ENCODE measurements at places on chromosomes 11 and 22.

DNA sequence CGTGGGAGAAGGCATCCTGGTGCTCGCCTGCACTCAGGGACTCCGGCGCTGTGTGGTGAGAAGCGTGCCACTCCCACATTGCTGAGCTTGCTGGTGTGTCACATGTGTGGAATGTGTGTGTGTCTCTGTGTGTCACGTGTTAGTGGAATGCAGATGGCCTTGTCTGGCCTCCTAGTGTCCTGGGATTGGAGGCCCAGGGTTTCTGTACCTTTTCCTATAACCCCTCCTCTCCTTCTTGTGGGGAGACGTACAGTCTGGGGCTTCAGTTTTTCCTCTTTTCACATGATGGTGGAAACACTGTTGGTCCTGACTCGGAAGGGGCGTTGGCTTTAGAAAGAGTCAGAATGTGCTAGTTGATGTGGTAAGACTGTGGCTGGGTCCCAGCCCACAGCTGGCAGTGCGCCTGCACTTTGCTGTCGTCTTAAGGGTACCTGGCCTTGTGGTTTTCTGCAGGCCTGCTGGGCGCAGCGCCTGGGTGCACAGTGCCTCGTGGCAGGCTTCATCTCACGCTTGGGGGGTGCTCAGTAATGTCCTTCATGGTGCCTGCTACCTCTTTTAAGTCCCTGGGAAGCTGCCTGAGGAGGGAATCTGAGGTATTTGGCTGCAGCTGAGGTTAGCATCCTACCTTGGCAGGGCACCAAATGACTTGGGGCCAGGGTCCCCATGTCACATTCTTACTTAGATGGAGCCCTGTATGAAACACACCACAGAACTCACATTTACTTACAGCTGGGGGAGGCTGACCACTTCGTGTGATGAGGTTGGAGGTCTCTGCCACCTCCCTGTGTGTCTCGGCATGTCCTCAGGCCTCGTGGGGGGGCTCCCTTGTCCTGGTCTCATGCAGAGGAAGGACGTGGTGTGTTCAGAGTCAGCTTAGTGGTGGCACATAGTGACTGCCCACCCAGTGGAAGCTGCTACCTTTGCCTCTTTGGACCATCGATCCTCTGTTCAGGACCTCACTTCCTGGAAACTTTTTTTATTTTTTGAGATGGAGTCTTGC lies 61.9 kb downstream of the MED15 start:
- peak; percentile 67 for DNase-seq

DNA sequence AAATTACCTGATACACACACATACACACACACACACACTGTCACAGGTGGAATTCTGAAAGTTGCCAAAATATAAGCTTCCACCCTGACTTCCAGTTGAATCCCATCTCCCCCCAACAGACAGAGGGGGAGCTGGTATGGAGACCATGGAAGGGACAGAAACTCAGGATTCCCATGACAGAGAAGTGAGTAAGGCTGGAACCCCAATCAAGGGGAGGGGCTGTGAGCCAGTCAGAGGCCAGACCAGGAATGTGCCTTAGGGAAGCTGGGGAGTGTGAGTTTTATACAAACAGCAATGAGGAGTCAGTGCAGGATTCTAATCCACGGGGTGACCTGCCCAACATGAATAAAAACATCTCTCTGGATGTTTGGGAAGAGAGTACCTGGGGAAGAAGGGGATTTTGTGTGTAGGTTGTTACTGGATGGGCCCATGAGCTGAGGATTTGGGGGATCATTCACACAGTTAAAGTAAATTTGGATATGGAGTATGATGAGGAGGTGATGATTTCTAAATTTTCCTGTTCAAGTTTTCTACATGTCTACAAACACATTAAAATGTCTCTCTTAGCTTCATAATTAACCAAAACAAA lies 38.7 kb upstream of the TOP3B start:
- DNase-seq = no peak

GRCh38 chr11:66339162-66339675 lies 3.0 kb upstream of the RIN1 start:
- DNase-seq = no peak

DNA sequence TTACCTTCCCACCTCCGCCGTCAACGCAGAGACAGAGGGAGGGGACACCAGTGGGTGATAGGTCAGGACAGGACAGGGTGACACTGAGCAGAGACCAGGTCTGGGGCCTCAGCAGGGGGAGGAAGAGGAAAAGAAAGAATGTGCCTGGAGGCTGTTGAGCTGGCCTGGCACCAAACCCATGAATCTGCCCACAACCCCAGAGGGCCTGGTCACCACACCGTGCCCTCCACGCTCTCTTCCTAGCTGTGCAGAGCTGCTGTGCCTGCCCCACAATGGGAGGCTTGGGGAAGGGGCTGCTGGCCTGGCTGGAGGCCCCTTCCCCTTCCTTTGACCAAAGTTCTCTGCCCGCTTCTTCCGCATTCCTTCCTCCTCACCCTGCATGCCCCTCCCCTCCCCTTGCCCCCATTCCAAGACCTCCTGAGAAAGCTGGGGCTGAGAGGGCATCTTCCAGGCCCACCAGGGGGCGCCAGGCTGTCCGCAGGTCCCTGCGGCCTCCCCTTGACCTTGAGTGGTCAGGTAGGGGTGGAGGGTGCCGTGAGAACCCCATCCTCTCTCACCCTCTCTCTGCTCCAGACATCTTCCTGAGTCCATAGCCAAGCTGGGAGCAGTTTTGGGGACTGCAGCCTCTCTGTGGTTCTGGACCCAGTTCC lies 11.0 kb upstream of the CACNA1I start:
- no peak for DNase-seq

DNA sequence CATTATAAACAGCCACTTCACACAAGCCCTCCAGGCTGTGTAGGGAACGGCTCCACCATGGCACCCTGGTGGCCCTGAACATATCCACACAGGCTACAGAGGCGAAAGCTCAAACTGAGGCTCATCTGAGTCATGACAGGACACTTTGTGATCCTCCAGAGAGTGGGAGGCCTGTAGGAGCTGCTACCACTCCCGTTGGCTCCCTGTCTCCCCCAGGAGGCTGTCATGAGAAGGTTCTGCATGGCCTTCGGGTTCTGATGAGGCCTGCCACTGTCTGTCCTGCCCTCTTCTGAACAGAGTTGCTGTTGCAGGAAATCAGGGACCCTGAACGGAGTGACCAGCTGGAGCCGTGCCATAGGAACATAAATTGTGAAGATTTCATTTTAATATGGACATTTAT lies 23.8 kb upstream of the ALDH3B2 start:
- DNase-seq = no peak

- no peak for DNase-seq
Observed at GRCh38 chr11:9899676-9900075, 235.8 kb downstream of the SWAP70 start.

DNA sequence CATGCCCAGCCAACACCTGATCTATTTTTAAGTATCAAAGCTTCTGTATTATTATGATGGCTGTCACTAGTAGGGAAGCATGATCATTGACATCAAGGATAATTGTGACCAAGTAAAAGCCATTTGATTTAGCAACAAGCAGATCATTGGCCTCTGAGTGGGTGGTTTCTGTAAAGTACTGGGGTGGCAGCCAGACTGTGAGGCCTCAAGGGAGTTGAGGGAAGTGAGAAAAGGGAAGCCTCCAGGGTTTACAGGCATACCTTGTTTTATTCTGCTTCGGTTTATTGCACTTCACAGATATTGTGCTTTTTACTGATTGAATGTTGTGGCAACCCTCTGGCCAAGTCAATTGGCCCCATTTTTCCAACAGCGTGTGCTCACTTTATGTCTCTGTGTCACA lies 60.1 kb downstream of the PRR5L start:
- no peak for DNase-seq

- DNase-seq = no peak
Observed at GRCh38 chr11:126417091-126417862, 61.8 kb downstream of the ST3GAL4 start.

GRCh38 chr11:63699896-63700295 lies 18.6 kb downstream of the RTN3 start:
- DNase-seq = no peak

DNA sequence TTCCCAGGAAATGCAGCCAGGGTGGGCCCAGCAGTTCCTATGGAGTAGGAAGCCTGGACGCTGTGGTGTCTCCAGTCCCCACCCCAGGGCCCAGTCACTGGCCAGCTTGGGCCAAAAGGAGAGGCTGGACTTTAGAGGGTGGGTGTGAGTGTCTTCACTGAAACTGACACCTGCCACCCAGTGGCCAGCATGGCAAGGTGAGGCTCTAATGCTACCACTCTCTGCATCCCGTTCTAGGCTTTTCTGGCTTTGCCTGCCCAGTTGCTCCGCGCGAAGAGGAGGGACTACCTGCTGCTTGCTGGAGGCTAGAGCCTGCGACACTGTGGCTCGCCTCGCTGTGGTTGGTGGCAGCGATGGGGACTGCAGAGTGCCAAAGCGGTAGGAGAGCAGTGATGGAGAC lies 35.4 kb downstream of the C22orf42 start:
- no peak for DNase-seq

DNA sequence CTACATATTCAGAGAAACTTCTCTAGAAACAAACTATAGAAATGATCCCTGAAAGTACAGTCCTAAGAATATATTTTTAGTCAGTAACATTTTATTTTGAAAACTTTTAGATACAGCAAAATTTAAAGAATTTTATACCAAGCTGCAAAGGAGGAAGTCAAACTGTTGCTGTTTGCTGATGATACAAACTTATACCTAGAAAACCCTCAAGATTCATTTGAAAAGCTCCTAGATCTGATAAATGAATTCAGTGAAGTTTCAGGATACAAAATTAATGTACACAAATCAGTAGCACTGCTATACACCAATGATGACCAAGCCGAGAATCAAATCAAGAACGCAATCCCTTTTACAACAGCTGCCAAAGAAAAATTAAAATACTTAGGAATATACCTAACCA lies 10.1 kb downstream of the ZBTB44 start:
- DNase-seq = no peak

DNA sequence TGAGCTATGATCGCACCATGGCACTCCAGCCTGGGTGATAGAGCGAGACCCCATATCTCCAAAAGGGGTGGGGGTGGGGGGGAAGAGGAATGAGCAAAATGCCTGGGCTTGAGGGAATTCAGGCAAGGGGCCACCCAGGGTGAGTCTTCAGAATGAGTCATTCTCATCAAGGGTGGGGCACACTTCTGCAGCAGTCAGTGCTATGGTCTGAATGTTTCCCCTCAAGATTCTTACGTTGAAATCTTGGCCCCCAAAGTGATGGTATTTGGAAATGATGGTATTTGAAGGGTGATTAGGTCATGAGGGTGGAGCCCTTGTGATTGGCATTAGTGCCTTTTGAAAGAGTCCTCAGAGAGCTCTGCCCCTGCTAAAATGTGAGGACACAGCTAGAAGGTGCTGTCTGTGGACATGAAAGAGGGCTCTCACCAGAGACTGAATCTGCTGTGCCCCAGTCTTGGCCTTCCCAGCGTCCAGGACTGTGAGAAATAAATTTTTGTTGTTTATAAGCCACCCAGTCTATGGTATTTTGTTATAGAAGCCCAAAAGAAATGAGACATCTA lies 86.4 kb upstream of the THY1 start:
- DNase-seq = no peak

DNA sequence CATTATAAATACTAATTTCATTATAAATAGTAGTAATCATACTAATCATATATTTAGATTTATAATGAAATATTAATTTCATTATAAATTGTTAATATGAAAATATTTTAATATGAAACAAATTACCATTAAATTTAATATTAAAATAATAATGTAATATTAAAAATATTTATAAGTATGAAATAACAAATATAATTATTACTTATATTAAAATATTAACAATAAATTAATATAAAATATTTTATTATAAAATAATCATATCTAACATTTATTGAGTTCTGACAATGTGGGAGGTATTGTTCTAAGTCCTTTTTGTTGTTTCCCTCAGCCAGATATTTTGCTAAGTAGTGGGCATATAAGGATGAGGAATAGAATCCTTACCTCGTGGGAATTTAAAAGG lies 1341.4 kb downstream of the LRRC4C start:
- no peak for DNase-seq

DNA sequence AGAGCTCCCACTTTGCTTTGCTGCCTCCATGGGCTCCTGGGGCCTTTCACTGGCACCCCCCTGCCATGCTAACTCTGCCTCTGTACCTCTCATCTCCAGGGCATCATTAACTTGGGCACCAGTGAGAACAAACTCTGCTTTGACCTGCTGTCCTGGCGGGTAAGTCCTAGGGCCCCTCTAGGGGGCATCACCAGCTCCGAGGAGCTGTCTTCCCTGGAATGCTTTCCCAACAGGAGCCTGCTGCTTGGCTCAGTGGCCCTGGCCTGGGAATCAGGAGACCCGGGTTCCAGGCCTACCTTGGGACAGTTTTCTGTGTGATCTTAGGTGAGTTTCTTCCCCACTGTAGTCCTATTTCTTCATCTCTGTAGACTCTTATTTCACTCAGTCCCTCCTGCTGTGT lies 5.1 kb downstream of the ACCS start:
- DNase-seq = no peak

DNA sequence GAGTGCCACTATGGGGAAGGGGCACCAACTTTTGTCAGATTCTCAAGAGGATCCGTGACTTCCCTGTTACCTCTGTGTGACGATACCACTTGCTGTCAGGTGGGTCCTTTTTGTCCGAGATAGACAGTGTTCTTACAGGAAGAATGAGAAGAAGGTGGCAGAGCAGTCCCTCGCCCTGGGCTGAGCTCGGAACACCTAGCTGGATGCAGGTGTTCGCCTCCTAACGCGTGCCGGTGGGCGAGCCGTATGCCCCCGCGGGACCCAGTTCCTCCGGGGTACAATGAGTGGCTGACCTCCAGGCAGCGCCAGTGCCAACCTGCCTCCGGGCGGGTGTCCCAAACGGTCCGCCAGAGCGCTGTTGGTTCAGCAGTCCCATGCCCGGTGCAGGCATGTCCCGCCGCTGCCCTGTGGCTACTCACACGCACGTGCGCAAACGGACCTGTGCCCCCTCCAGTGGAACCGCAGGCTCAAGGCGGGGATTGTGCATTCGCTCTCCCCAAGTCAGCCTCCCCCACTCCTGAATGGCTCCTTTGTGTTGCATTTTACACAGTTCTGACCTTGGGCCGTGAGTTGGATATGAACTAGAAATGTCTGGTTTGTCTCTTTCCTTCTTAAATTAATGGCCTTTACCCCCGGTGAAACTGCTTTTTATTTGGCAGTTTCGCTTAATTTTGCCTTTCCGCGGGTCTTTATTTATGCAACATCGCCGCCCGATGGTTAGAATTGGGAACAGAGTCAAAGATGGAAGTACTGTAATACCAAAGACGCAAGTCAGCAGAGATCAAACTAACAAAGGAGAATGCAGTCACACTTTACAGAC lies 1.1 kb upstream of the ABTB2 start:
- DNase-seq = no peak

GRCh38 chr11:92657226-92657625 lies 312.2 kb upstream of the MTNR1B start:
- no peak for DNase-seq

GRCh38 chr11:127338380-127339259 lies 338.1 kb upstream of the KIRREL3 start:
- DNase-seq = no peak

- DNase-seq = no peak
Observed at GRCh38 chr11:126188332-126189108, 22.9 kb downstream of the RPUSD4 start.

- no peak for DNase-seq
Observed at GRCh38 chr22:30284172-30284571, 5.1 kb downstream of the CASTOR1 start.

GRCh38 chr11:127643268-127644058 lies 642.9 kb upstream of the KIRREL3 start:
- DNase-seq = no peak

Data from stimulated activated CD8-positive, alpha-beta memory T cell treated with anti-CD3 and anti-CD28 coated beads, Interleukin-4, amount 100 ng/mL, for 1 hour (primary cell).